ENCODE measurements at places on chromosomes 5 and 9.
A peak's percentile ranks its signal among the peaks of the same experiment; 100 is the strongest.

GRCh38 chr9:123364241-123364824 is 8.3 kb downstream of the CRB2 start:
- DNase-seq: peak; percentile 49

GRCh38 chr9:117494401-117495090 is 79.7 kb upstream of the ASTN2 start:
- no peak for DNase-seq

DNA sequence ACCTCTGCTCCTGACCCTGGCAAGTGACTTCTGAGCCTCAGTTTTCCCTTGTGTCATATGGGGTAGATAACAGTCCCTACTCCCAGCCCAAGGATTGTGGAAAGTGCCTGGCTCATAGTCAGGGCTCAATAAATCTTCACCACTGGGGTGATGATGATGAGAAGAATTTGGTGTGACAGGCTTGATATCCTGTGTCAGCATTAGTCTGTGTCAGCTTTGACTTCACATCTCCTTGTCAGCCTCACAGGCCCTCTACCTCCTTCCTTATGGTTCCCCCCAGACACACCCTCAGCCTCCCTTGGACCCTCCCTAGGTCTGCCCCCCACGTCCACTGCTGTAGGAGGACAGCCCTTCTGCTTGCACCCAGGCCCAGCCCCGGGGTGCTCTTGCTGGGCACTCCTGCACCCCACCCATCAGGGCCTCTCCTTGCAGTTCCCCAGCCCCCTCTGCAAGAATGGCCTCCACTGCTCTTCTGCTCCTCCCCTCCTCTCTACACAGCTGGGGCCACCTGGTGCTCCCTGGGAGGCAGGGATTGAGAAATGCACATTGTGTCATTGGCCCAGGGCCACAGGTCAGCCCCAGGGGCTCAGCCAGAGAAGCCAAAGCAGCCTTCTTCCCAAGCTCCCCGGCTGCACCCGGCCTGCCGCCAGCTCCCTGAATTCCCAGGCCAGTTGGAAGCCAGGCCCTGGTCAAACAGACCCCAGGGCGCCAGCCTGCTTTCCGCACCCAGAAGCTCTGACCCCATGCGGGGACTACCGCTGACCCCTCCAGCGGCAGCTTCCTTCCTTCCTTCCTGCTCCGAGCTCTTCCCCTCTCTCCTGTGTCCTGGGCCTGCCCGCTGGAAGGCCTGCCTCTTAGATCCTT is 7.7 kb downstream of the FGFR4 start:
- DNase-seq: no peak

DNA sequence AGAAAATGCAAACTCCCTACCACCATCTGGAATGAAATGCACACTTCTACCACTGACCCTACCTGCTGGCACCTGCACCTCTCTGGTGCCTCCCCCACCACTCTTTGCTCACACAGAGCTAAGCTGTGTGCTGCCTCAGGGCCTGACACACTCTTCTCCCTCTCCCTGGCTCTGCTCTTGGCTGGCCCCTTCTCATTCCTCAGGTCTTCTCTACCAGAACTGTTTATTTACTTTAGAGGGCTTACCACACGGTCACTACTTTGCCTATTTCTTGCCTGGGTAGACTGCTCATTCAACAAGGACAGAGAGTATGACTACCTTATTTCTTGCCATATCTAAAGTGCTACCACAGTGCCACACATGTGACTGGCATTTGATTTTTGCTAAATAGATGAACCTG is 3.3 kb downstream of the REEP5 start:
- DNase-seq: no peak

DNA sequence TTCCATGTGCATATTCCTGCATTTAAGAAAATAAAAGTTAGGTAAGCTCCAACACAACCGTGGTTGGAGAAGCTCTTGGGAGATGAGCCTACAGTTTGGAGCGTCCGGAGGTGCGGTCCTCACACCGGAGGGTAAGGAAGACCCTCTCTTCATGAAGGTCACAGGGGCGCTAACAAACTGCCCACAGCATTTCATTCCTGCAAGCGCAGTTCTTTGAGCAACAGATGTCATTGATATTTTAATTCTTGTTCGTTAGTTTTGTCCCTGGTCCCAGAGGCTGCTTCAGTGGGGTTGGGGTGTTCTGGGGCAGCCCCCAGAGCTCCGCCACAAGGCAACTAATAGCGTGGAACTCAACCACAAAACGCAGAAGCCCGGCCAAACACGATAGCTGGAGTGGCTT is 376.2 kb downstream of the IRX2 start:
- DNase-seq: no peak

GRCh38 chr9:133990366-133991213 is 1.5 kb downstream of the VAV2 start:
- no peak for DNase-seq

DNA sequence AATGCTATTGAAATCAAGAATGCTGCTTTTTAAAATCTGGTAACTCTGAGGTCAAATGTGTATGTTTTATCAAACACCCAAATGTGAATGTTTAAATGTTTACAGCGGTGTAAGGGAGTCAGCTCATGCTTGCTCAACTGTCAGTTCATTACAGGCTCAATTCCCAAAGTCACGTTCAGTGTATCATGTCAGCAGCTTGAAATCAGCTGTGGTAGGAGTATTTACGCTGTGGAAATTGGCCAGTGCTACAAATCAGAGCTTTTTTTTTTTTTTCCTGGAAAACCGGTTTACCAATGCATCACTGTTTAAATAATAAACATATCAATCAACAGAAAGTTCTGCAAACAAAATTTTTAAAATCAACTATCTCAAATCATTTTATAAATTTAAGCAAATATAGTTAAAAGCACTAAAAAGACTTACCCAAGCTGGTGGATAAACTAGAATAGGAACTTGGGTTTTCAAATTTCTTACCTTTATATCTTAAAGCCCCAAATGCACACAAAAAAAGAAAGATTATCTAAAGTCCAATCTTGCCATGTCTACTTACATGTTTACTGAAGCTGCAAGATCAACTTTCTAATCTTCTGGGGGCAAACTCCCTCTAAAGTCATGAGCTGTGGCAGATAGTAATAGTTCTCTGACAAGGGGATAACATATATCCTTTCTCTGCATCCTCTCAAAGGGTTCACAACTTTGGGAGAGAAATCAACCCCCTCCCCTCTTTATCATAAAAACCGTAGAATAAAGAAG is 57.6 kb upstream of the GRAMD2B start:
- no peak for DNase-seq

DNA sequence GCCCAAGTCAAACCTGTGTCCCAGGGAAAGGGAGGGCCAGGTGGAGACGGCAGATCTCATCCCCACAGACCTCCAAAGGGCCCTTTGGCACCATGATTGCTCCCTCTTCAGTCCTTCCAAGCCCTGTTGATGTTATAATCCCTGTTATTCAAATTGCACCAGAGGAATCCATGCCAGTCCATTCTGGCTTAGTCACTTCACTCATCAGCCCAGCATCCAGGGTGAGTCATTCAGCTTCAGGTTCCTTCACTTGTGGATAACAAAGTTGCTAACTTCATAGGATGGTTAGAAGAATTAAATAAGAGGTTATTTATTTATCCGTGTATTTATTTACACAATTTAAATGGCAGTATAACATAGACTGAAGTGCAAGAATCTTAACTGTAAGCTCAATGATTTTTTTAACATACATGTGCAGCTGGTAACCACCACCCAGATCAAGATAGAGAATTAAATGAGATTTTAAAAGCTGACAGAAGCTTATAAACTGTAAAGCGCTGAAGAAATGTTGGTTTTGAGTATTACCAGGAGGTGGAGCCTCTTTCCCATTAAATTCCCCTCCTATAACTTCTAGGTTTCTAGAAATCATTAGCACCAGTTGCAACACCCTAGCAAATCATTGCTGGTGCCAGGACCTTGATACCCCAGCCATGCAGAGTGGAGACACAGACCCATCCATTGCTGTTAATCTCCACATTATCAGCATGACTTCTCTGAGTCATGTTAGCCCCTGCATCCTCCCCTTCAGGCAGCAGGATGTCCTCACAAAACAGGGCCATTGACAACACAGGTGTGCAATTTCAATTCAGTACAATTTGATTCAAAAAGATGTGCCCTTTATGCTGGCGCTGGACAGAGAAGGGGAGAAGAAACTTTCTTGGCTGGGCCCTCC is 77.4 kb downstream of the SEC61B start:
- DNase-seq: no peak

GRCh38 chr5:132065951-132066701 is 5.7 kb downstream of the IL3 start:
- no peak for DNase-seq

- no peak for DNase-seq
These were observed 99.5 kb downstream of the FBXW11 start for GRCh38 chr5:171906703-171907590.

- no peak for DNase-seq
These were observed 19.2 kb downstream of the NIPAL4 start for GRCh38 chr5:157479166-157479565.

- DNase-seq: no peak
These were observed 994.8 kb upstream of the WWC1 start for GRCh38 chr5:167296661-167297060.

GRCh38 chr9:117720066-117720465 is 15.9 kb downstream of the TLR4 start:
- no peak for DNase-seq

DNA sequence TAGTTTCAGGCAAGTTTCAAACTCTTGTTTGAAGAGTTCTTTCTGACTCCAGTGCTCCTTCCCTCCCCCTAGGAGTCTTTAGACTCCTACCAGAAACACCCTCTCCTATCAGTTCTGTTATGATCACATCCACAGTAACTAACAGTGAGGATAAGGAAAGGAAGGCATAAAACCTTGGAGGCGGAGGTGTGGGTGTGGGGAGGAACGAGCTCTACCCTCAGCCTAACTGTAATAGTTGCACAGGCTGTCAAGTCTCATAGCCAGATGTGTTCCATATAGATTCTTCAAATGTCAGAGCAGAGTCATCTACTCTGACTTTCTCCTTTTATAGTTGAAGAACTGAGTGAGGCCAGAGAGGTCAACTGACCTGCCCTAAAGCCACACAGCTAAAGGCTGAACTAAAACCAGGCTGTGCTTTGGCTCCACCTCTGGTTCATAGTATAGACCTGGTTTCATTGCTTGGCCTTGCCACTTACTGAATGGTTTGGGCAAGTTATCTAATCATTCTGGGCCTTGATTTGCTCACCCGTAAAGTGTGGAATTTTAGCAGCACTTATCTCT is 34.4 kb upstream of the PIK3R1 start:
- DNase-seq: no peak
